ENCODE measurements at places on chromosomes 12 and 14. TPM values are rescaled to one million over a fixed set of nuclear protein-coding genes. Genes with fewer than 3 reads are reported as not detected.

GRCh38 chr12:15808250-15808649 lies 19.1 kb upstream of the EPS8 start:
- no peak overlapping the region for H3K27ac ChIP-seq
- no peak overlapping the region for H3K4me3 ChIP-seq
- H3K36me3 ChIP-seq: no peaks in the 10 kb centered on the region
- DNase-seq: no peak
- H3K4me1 ChIP-seq: peaks cover 16% of the 10 kb centered on the region

GRCh38 chr14:65791191-65791981 lies 378.9 kb downstream of the FUT8 start:
- H3K4me1 ChIP-seq: peaks cover 3% of the 10 kb centered on the region
- H3K36me3 ChIP-seq: no peaks in the 10 kb centered on the region
- H3K27me3 ChIP-seq: peaks cover 9% of the 10 kb centered on the region
- no peak overlapping the region for H3K4me3 ChIP-seq
- no peak overlapping the region for H3K27ac ChIP-seq
- DNase-seq: no peak

The GDF3 gene
- total RNA-seq: not detected

The INSM2 gene
- total RNA-seq: 0.10 TPM

DNA sequence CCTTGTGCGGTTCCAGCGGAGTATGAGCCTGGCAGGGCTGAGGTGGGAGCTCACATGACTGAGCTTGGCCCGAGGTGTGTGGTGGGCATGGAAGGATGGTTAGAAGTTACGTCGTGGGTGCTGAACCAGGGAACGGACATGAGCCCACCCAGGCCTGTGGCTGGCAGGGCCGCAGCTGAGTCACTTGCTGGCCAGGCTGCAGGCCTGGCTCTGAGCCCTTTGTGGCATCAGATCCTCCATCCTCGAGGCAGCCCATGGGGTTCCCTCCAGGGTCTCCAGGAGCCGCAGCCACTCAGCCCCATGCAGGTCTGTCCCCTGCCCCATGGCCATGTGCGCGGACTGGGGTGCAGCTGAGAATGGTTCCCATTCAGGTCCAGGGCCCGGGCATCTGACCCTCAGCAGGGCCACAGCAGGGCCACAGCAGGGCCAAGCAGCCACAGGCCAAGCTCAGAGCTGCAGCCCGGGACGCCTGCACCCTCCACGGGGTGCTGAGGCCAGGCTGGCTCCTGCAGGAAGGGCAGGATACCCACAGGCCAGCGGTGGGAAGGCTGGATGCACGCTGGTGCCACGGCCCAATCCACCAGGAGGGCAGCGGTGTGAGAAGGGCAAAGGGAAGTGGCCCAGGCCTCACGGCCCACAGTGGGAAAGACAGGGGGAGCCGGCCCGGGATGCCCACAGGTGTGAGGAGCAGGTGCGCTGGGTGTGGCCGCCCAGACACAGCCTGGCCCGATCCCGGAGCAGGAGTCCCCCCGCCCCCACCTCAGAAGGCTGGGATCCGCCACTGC lies 26.3 kb upstream of the ULK1 start:
- H3K4me1 ChIP-seq: no peaks in the 10 kb centered on the region
- DNase-seq: no peak
- H3K4me3 ChIP-seq: no peak overlapping the region
- no peaks in the 10 kb centered on the region for H3K36me3 ChIP-seq
- H3K27ac ChIP-seq: peak overlapping the region; percentile 72

GRCh38 chr12:131134523-131135310 lies 181.0 kb downstream of the ADGRD1 start:
- no peak overlapping the region for H3K27ac ChIP-seq
- no peak for DNase-seq
- no peak overlapping the region for H3K4me3 ChIP-seq

- H3K27me3 ChIP-seq: no peaks in the 10 kb centered on the region
- no peaks in the 10 kb centered on the region for H3K4me1 ChIP-seq
- H3K27ac ChIP-seq: peak overlapping the region; percentile 63
Observed at GRCh38 chr14:101040538-101041442, 137.3 kb upstream of the RTL1 start.

GRCh38 chr12:24723759-24724158 lies 225.1 kb downstream of the BCAT1 start:
- H3K27me3 ChIP-seq: no peaks in the 10 kb centered on the region
- no peak overlapping the region for H3K27ac ChIP-seq
- H3K4me3 ChIP-seq: no peak overlapping the region
- no peak for DNase-seq
- H3K36me3 ChIP-seq: peaks cover 2% of the 10 kb centered on the region
- no peaks in the 10 kb centered on the region for H3K4me1 ChIP-seq

The CCDC177 gene
- total RNA-seq: 0.22 TPM

The BDKRB2 gene
- total RNA-seq: 0.42 TPM

DNA sequence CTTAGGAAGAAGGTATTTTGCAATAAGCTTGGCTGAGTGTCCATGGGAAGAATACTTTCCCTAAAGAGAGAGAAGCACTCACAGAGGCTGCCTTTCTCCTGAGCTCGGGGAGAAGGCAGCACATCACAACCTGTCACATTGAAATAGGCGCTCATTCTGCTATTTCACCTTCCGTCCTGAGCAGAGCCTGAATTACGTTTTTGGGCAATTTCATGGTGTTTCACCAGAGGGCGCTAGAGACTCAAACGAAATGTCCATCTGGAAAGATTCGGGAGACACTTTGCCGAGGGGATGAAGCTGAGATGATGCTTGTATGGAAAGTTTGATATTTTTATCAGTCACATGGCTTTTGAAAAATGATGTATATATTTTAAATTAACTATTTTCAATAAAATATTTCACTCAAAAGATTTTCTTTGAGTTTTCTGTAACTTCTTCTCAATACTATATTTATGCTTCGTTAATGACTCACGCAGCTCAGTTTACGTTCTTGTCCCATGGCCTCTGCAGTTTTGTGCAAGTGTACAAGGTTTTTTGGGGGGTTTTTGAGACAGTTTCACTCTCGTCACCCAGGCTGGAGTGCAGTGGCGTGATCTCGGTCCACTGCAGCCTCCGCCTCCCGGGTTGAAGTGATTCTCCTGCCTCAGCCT lies 17.4 kb upstream of the B4GALNT3 start:
- H3K36me3 ChIP-seq: peaks cover 15% of the 10 kb centered on the region
- no peaks in the 10 kb centered on the region for H3K27me3 ChIP-seq
- peak; percentile 74 for DNase-seq
- no peak overlapping the region for H3K27ac ChIP-seq
- H3K4me1 ChIP-seq: no peaks in the 10 kb centered on the region

All from progenitor cell of endocrine pancreas (in vitro differentiated cells).